ENCODE measurements at places on chromosomes 2 and 18. TPM values are rescaled to one million over a fixed set of nuclear protein-coding genes. Genes with fewer than 3 reads are reported as not detected.

- DNase-seq: no peak
- peaks cover 7% of the 10 kb centered on the region for H3K4me1 ChIP-seq
- peaks cover 6% of the 10 kb centered on the region for H3K27me3 ChIP-seq
- no peak overlapping the region for H3K4me3 ChIP-seq
- H3K36me3 ChIP-seq: no peaks in the 10 kb centered on the region
- H3K27ac ChIP-seq: no peak overlapping the region
These were observed 49.5 kb downstream of the TIMM21 start for GRCh38 chr18:74197705-74198341.

DNA sequence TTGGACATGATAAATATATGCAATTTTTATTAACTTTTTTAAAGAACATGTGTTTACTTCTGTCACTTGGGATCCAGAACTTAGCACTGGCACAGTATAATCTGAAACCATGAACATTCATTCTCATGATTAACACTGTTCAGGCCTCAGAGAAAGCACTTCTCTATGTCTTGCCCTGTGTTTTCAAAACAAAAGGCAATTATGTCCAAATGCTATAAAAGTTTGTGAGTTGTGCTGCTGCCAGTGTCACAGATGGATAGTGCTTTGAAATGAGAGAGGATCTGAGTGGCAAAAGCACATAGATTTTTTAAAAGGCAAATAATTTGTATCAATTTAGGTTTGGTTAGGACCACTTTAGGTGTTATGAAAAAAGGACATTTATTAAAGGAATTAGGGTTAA is 470.5 kb upstream of the FAM98A start:
- H3K4me1 ChIP-seq: no peaks in the 10 kb centered on the region
- H3K27ac ChIP-seq: no peak overlapping the region
- no peaks in the 10 kb centered on the region for H3K36me3 ChIP-seq
- no peak overlapping the region for H3K4me3 ChIP-seq
- DNase-seq: no peak
- no peaks in the 10 kb centered on the region for H3K27me3 ChIP-seq

DNA sequence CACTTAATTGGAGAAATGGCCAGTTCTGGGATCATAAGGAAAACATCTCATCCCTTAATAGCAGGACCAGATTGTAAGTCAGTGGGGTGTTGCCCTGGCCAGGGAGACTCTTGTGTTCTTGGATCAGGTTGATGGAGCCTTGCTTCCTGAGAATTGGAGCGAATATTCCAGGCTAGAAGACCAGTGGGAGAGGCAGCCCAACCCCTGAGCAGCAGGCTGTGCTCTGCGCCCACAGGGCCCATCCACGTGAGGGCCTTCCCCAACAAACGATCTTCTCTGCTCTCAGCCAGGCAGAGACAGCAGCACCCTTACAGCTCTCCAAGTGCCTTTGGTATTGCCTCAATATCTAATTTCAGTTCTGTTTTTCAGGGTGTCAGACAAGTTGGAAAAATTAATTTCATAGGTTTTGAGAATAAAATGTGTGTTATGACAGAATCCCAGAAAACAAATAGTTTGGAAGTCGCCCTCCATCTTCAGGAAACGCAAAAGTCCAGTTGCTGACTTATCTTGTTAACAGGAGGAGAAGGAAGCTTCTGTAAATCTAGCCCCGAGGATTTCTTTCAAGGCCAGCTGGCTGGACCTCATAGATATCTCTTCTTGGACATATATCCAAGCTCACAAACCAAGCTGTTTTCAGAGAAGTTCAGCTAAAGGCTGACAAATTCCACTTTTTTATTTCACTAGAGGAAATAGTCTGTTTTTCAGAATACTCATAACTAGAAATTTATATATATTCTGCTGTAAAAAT is 105.5 kb downstream of the COPS8 start:
- DNase-seq: no peak
- no peaks in the 10 kb centered on the region for H3K36me3 ChIP-seq
- peaks cover 2% of the 10 kb centered on the region for H3K27me3 ChIP-seq
- no peak overlapping the region for H3K4me3 ChIP-seq
- H3K27ac ChIP-seq: no peak overlapping the region
- H3K4me1 ChIP-seq: peaks cover 21% of the 10 kb centered on the region

- no peaks in the 10 kb centered on the region for H3K36me3 ChIP-seq
- no peak overlapping the region for H3K4me3 ChIP-seq
- no peak overlapping the region for H3K27ac ChIP-seq
- no peaks in the 10 kb centered on the region for H3K27me3 ChIP-seq
- no peak for DNase-seq
These were observed 14.1 kb downstream of the PTRHD1 start for GRCh38 chr2:24779116-24779515.

- no peak overlapping the region for H3K4me3 ChIP-seq
These were observed 51.5 kb downstream of the KLHL29 start for GRCh38 chr2:23436346-23437098.

DNA sequence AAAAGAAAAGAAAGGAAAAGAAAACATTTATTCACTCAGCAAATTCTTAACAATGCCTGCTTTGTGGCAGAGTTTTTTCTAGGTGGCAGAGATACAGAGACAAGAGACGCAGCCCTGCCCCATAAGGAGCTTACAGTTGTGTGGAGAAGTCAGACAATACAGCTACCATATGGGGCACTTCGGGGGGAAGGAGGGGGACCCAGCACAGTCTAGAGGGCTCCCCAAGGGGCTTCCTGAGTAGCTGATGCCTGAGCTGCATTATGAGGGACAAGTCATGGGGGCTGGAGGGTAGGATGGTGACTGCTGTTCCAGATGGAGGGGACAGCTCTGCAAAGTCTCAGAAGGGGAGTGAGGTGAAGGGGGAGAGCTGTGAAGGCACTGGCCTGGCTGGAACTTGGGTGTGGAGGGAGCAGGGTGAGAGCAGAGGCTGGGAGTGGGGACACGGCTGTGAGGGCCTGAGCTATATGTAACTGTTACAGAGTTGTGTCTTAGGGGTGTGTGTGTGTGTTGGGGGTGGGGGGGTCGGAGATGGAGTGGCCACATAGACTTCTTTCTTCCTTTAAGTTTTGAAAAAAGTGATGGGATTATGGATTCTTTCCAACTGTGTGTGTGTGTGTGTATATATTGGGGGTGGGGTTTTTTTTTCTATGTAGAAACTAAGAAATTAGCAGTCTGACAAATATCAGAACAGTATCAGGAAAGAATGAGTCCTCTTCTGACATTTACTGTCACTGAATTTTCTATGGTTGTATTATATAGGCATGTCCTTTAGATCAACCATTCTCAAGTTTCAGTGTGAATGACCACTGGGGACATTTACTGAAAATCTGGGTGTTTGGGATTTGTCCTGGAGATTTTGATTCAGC is 66.0 kb upstream of the HAAO start:
- H3K4me1 ChIP-seq: peaks cover 40% of the 10 kb centered on the region
- no peaks in the 10 kb centered on the region for H3K27me3 ChIP-seq
- H3K36me3 ChIP-seq: peaks cover 3% of the 10 kb centered on the region
- H3K27ac ChIP-seq: peak overlapping the region; percentile 37

- peaks cover 22% of the 10 kb centered on the region for H3K36me3 ChIP-seq
- H3K4me1 ChIP-seq: peaks cover 8% of the 10 kb centered on the region
- peak overlapping the region; percentile 28 for H3K27ac ChIP-seq
These were observed 40.0 kb downstream of the HK2 start for GRCh38 chr2:74873678-74874640.

DNA sequence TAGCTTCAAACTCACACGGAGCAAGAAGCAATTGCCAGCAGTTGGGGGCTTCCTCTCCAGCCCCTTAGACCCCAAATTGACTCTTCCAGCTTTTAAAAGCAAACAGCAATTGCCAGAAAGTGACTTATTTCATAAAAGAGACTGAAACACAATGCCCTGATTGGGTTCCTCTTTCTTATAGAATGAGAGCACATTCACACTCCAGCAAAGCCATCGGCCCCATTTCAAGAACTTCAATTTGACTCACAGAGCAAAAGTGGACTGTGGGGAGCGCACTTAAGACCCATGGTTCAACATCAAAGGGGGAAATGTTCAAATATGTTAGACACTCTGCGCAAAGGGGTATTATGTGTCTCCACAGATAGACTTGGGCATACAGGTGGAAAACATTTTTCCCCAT is 484.7 kb downstream of the BCL11A start:
- no peak overlapping the region for H3K27ac ChIP-seq
- H3K4me3 ChIP-seq: no peak overlapping the region
- peaks cover 38% of the 10 kb centered on the region for H3K4me1 ChIP-seq
- DNase-seq: no peak
- peaks cover 10% of the 10 kb centered on the region for H3K27me3 ChIP-seq
- no peaks in the 10 kb centered on the region for H3K36me3 ChIP-seq

- peaks cover 4% of the 10 kb centered on the region for H3K27me3 ChIP-seq
- no peak for DNase-seq
- no peak overlapping the region for H3K4me3 ChIP-seq
- no peaks in the 10 kb centered on the region for H3K4me1 ChIP-seq
- H3K36me3 ChIP-seq: no peaks in the 10 kb centered on the region
- H3K27ac ChIP-seq: no peak overlapping the region
These were observed 2.6 kb downstream of the IL1RL1 start for GRCh38 chr2:102313950-102314349.

DNA sequence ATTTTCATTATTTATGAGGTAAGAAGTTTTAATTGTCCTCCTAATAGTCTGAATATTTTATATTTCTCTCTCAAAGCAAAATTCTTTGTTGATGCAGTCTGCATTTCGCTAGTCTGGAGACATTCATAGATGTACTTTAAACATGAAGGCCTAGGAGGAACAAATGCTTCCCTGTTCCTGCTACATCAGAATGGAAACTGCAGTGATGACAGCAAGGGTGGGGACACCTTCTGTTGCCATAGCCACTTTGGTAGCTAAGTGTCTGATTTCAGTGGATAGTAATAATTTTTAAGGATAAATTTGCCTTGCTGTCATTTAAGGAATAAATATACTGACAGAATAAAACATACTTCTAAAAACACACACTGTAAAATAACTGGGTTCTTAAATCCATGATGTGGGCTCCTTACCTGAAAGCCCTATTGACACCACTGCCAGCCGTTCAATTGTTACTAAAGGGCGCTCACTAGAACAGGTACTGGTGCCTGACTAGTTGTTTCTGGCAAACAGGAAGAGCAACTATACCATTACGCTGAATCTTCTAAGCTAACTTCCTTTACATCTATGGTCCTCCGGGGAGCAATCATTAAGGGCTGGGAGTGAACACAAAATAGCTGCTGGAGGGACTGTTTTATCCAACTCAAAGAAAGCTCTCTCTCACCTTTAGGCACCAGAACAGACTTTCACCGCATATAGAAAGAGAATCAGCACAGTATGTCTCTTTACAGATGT is 88.2 kb downstream of the TMEM131 start:
- peaks cover 10% of the 10 kb centered on the region for H3K4me1 ChIP-seq
- peaks cover 49% of the 10 kb centered on the region for H3K36me3 ChIP-seq
- H3K27ac ChIP-seq: no peak overlapping the region
- no peak for DNase-seq
- H3K27me3 ChIP-seq: no peaks in the 10 kb centered on the region

DNA sequence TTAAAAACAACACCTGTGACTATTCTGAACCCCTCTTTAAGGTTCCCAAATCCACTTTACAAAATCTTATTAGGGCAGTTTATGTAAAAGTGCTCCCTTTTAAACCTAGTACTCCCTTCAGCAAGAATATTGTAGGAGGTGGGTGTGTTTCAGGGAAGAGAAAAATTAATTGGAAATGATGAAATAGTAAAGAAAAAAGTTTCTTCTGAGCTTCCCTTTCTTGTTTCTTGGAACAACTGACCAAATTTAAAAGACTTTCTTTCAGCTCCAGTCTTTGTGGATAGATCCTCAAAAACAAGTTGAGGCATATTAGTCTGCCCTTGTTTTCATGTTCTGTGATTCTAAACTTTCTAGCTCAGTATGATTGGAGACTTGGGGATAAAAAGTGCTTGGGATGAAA is 3.0 kb downstream of the VWA3B start:
- H3K27me3 ChIP-seq: peaks cover 47% of the 10 kb centered on the region
- no peaks in the 10 kb centered on the region for H3K36me3 ChIP-seq
- no peak overlapping the region for H3K27ac ChIP-seq
- no peak for DNase-seq
- peaks cover 14% of the 10 kb centered on the region for H3K4me1 ChIP-seq
- H3K4me3 ChIP-seq: no peak overlapping the region

The NDC80 gene
- total RNA-seq: 34.3 TPM

The TRAPPC8 gene
- total RNA-seq: 45.6 TPM

The HDHD2 gene
- total RNA-seq: 24.7 TPM

The ATP6V1B1 gene
- 8.6 TPM for total RNA-seq

The MBOAT2 gene
- total RNA-seq: 60.8 TPM

The ANKRD23 gene
- total RNA-seq: 6.1 TPM

All from type B pancreatic cell (in vitro differentiated cells).